ENCODE measurements at places on chromosomes 16 and 17. TPM values are rescaled to one million over a fixed set of nuclear protein-coding genes. Genes with fewer than 3 reads are reported as not detected.
A peak's percentile ranks its signal among the peaks of the same experiment; 100 is the strongest.

DNA sequence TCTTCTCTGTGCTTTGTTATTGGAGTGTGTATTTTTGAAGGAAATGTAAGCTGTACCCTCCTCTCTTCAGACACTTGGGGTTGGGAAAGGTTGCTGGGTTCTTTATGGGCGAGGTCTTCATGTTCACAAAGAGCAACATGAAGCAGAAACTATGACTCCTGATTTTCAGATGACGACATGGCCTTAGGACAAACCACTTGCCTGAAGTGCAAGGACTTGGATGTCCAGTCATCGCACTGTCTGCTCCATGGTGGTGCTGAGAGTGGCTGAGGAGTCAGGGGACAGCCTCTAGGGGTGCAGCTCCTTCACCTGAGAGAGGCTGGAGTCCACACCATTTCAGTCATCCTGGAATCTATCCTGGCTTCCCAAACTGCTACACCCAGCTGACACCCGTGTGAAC, 183.9 kb upstream of the CDH5 start:
- H3K27ac ChIP-seq: no peak overlapping the region
- H3K4me3 ChIP-seq: no peak overlapping the region
- H3K4me1 ChIP-seq: no peaks in the 10 kb centered on the region
- DNase-seq: peak; percentile 5
- H3K36me3 ChIP-seq: no peaks in the 10 kb centered on the region

DNA sequence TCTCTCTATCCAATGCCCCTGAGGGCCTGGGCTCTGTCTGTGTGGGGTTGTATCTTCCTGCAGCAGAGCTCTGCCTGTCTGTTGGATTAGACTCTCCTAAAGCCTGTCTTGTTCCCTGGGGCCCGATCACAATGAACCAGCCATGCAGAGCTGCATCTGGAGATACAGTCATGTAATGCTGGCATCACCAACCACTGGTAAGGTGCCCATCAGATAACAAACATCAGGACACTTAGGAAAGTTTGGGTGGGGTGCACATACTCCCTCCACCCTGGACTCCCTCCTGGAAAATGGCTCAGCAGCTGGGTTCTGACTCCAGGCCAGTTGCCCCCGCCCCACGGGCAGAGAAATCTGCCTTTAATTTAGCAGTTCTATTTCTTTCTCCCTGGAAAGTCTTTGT, 61.3 kb upstream of the BRD7 start:
- DNase-seq: no peak
- H3K4me3 ChIP-seq: no peak overlapping the region
- no peak overlapping the region for H3K27ac ChIP-seq
- no peaks in the 10 kb centered on the region for H3K27me3 ChIP-seq
- no peaks in the 10 kb centered on the region for H3K4me1 ChIP-seq

- H3K4me3 ChIP-seq: no peak overlapping the region
- no peak for DNase-seq
- H3K27ac ChIP-seq: no peak overlapping the region
- H3K36me3 ChIP-seq: peaks cover 18% of the 10 kb centered on the region
These were observed 13.6 kb downstream of the CLEC16A start for GRCh38 chr16:10957771-10958482.

DNA sequence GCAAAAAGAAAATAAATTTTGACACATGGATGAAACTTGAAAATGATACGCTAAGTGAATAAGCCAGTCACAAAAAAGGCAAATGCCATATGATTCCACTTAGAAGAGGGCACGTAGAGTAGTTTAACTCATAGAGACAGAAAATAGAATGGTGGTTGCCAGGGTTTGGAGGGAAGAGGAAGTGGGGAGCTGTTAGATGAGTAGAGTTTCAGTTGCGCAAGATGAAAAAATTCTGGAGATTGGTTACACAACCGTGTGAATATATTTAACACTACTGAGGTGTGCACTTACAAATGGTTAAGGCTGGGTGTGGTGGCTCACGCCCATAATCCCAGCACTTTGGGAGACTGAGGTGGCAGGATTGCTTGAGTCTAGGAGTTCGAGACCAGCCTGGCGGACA, 93.4 kb upstream of the TMEM132E start:
- H3K27ac ChIP-seq: no peak overlapping the region
- H3K4me1 ChIP-seq: no peaks in the 10 kb centered on the region
- H3K4me3 ChIP-seq: no peak overlapping the region
- no peak for DNase-seq
- no peaks in the 10 kb centered on the region for H3K36me3 ChIP-seq

Gene G6PC1
- not detected for total RNA-seq

Gene SOCS1
- 4.7 TPM for total RNA-seq
